ENCODE measurements at places on chromosomes 13 and 19.
A peak's percentile ranks its signal among the peaks of the same experiment; 100 is the strongest.

- H3K27me3 ChIP-seq = no peaks in the 10 kb centered on the region
- H3K4me3 ChIP-seq = no peak overlapping the region
- H3K36me3 ChIP-seq = peaks cover 44% of the 10 kb centered on the region
- no peak overlapping the region for H3K27ac ChIP-seq
- no peak for DNase-seq
Observed at GRCh38 chr19:4390017-4390566, 10.3 kb downstream of the SH3GL1 start.

DNA sequence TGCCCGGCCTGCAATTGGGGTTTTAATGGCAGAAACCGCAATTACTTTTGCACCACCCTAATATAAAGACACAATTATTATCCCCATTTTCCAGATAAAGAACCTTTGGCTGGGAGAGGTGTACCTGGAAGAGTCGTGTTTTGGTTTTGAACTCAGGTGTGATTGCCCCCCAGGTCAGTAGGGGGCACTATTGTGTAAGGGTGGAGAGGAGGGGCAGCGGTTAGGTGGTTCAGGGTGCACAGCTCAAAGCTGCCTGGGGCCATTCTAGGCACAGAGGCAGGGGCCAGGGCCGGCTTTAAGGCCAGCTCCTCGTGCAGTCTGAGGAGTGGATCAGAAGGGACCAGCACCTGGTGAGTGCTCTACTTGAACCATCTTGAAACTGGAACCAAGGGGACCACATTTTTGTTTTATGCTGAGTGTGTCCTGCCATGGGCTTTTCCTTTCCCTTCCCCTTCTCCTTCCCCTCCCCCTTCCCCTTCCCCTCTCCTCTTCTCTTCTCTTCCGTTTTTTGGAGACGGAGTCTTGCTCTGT lies 5.8 kb upstream of the FCGRT start:
- no peaks in the 10 kb centered on the region for H3K27me3 ChIP-seq
- peak; percentile 75 for DNase-seq
- no peak overlapping the region for H3K4me3 ChIP-seq
- H3K27ac ChIP-seq = no peak overlapping the region
- H3K36me3 ChIP-seq = no peaks in the 10 kb centered on the region

DNA sequence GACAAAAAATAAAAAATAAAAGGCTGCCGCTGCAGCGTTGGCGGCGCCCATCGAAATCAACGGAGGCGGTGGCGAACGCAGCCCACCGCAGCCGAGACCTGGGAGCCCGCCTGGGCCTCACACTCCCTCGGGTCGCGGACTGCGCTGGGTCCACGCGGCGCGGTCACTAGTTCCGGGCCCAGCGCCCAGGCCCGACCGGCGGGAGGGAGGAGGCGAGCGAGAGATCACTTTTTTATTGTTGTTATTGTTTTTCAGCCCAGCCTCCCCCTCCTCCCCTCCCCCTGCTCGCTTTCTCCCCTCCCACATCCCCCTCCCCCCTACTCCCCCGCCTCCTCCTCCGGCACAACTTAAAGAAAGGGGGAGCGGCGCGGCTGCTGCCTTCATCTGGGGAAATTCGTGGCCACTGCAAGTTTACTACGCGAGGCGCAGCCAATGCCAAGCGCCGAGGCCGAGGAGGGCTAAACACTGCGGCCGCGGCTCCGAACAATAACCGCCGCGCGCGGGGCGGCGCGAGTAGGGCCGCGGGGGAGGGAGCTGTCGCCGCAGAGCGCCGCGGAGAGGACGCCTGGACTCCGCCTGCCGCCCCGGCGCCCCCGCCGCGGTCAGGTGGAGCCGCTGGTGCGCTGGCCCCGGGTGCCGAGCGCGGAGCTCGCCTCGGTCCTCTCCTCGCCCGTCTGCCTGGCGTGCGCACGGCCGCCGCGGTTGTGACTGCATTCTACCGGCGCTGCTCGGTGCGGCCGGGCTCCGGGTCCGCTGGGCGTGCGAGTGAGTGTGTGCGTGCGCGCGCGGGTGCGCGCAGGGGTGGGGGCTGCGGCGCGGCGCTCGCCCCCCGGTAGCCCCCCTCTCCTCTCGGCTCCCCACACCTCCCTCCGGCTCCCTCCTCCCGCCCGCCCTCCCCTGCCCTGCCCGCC lies 505 bp upstream of the ZIC2 start:
- H3K27ac ChIP-seq = no peak overlapping the region
- no peak for DNase-seq
- H3K4me1 ChIP-seq = peaks cover 56% of the 10 kb centered on the region
- peak overlapping the region; percentile 19 for H3K4me3 ChIP-seq
- H3K27me3 ChIP-seq = peaks cover 76% of the 10 kb centered on the region

GRCh38 chr19:4140237-4140711 lies 13.2 kb upstream of the CREB3L3 start:
- H3K4me3 ChIP-seq = no peak overlapping the region
- H3K27me3 ChIP-seq = peaks cover 8% of the 10 kb centered on the region
- H3K36me3 ChIP-seq = no peaks in the 10 kb centered on the region
- H3K27ac ChIP-seq = no peak overlapping the region

GRCh38 chr19:44725251-44725650 lies 23.3 kb upstream of the BCL3 start:
- H3K27me3 ChIP-seq = no peaks in the 10 kb centered on the region
- peaks cover 27% of the 10 kb centered on the region for H3K4me1 ChIP-seq
- H3K4me3 ChIP-seq = no peak overlapping the region
- no peaks in the 10 kb centered on the region for H3K36me3 ChIP-seq
- H3K27ac ChIP-seq = no peak overlapping the region

DNA sequence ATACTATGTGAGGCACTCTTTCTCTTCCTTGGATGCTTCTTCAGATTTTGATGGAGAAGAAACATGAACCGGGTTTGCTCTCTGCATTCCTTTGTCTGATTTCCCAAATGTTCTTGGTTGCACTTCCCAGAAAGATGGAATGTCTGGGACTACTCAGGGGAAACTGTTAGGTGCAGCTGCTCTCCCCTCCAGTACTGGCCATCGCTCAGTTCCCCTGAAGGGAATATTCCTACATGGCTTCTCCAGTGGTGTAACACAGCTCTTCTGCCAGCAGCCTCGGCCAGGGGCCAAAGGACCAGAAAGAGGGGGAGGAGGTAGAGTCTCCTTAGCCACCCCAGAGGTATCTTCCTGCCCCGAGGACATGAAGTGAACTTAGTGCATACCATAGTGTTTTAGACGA lies 33.5 kb upstream of the SPRY2 start:
- no peak overlapping the region for H3K27ac ChIP-seq
- no peaks in the 10 kb centered on the region for H3K36me3 ChIP-seq
- H3K4me1 ChIP-seq = no peaks in the 10 kb centered on the region
- H3K27me3 ChIP-seq = no peaks in the 10 kb centered on the region
- DNase-seq = no peak
- no peak overlapping the region for H3K4me3 ChIP-seq

DNA sequence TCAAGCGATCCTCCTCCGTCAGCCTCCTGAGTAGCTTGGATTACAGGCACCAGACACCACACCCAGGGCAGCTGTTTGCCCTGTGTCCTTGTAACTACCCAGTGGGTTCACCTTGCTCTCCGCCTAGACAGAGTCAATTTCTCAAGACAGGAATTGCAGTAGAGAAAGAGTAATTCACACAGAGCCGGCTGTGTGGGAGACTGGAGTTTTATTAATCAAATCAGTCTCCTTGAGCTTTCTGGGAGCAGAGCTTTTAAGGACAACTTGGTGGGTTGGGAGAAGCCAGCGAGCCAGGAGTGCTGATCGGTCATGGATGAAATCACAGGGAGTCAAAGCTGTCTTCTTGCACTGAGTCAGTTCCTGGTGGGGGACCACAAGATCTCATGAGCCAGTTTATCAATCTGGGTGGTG lies 20.6 kb upstream of the ADGRE1 start:
- H3K27ac ChIP-seq = no peak overlapping the region
- no peak for DNase-seq
- H3K4me1 ChIP-seq = peaks cover 25% of the 10 kb centered on the region
- no peaks in the 10 kb centered on the region for H3K27me3 ChIP-seq

- peaks cover 14% of the 10 kb centered on the region for H3K4me1 ChIP-seq
- no peak for DNase-seq
- peaks cover 11% of the 10 kb centered on the region for H3K27me3 ChIP-seq
- no peaks in the 10 kb centered on the region for H3K36me3 ChIP-seq
- H3K4me3 ChIP-seq = peak within 1 kb of the TSS; percentile 32
Observed at GRCh38 chr19:7515645-7516151, at the start of gene ZNF358. TSS of gene ZNF358 (plus strand) at chr19:7516103. CDS start at chr19:7519243, 3,140 bp downstream.

DNA sequence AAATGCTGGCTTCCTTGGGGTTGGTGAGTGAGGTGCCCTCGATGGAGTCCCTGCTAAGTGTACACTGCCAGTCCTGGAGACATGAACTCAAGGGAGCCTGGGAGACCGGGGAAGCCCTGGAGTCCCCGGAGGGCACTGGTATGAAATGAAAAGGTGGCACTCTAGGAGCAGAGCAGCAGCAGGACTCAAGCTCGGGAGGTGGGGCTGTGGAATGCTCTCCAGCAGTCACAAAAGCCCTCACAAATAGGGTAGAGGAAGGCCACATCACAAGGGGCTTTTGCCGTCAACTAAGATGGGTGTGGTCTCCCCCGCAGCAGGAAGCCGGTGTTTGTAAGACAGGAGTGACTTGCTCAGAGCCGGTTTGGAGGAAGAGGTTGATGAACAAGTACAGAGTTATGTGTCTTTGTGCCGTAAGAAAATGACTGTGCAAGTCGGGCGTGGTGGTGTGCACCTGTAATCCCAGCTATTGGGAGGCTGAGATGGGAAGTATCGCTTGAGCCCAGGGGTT lies 19.3 kb downstream of the CCNE1 start:
- no peaks in the 10 kb centered on the region for H3K27me3 ChIP-seq
- peak; percentile 76 for DNase-seq
- H3K4me1 ChIP-seq = peaks cover 37% of the 10 kb centered on the region
- H3K36me3 ChIP-seq = no peaks in the 10 kb centered on the region

GRCh38 chr13:99892196-99892613 lies 79.4 kb downstream of the ZIC5 start:
- no peak overlapping the region for H3K27ac ChIP-seq
- no peaks in the 10 kb centered on the region for H3K36me3 ChIP-seq
- H3K27me3 ChIP-seq = peaks cover 16% of the 10 kb centered on the region
- peaks cover 21% of the 10 kb centered on the region for H3K4me1 ChIP-seq

DNA sequence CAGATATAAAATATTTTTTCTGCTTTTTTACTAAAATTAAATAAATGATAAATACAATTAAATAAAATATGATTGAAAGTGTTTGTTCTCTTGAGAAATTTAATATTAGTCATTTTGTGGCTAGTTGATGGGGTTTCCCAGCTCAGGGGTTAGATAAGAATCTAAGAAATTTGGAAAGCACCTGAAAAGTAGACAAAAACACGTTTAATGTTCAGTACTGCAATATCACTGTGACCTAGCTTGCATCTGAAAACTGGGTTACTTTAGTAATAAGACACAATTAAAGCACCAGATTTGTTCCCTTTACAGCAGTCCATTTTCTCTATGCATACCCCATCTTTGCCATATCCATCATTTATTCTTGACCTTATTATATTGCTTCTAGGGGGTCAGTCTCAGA lies 1454.8 kb upstream of the SPRY2 start:
- no peak overlapping the region for H3K27ac ChIP-seq
- H3K27me3 ChIP-seq = no peaks in the 10 kb centered on the region
- no peaks in the 10 kb centered on the region for H3K4me1 ChIP-seq

- H3K4me1 ChIP-seq = no peaks in the 10 kb centered on the region
- H3K27ac ChIP-seq = no peak overlapping the region
- H3K27me3 ChIP-seq = no peaks in the 10 kb centered on the region
Observed at GRCh38 chr13:63433546-63434150, 2018.0 kb upstream of the PCDH20 start.

GRCh38 chr19:10895920-10896319 lies 24.6 kb downstream of the CARM1 start:
- no peaks in the 10 kb centered on the region for H3K27me3 ChIP-seq
- no peak overlapping the region for H3K27ac ChIP-seq
- peaks cover 14% of the 10 kb centered on the region for H3K4me1 ChIP-seq
- no peak overlapping the region for H3K4me3 ChIP-seq

DNA sequence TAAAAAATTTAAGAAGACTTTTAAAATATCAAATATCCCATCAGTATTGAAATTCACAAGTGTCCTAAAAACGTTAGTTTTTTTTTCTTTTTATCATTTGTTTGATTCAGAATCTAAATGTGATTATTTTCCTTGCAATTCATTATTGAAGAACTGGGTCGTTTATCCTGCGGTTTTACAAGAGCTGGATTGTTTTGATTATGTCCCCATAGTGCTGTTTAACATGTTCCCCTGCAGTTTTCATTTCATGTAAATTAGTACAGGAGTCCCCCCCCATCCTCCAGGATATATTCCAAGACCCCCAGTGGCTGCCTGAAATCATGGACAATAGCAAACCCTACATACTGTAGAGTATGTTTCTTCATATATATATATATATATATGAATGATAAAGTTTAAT lies 105.7 kb downstream of the KCTD15 start:
- peaks cover 15% of the 10 kb centered on the region for H3K4me1 ChIP-seq
- no peak overlapping the region for H3K4me3 ChIP-seq
- no peak for DNase-seq
- peaks cover 18% of the 10 kb centered on the region for H3K27me3 ChIP-seq
- H3K27ac ChIP-seq = no peak overlapping the region
- no peaks in the 10 kb centered on the region for H3K36me3 ChIP-seq

DNA sequence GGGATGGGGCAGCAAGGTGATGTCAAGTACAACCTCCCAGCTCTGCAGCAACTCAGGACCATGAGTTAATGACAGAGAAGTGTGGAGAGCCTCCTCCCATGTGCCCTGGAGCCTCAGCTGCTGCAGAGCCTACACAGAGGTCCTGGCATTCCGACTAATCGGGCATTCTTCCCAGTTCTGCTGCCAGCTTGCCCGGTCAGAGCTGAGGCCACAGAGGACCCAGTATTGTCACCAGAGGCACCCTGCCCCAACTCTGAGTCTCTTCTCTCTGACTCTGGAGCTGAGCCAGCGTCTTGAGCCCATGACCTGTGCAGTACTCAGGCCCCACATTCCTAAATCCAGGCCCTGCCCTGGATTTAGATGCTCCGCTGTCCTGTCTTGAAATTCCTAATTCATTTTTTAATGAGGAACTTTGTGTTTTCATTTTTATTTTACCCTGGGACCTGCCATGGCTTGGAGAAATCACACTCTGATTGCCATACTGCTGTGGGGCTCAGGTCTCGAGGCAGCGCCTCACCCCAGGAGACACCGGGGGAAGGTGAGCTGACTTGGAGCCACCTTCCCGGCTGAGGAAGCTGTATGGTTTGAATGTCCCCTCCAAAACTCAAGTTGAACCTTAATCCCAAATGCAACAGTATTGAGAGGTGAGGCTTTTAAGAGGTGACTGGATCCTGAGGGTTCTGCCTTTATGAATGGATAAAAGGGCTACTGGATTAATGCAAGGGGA lies 144.9 kb upstream of the ZNF507 start:
- no peak overlapping the region for H3K27ac ChIP-seq
- H3K27me3 ChIP-seq = no peaks in the 10 kb centered on the region
- no peaks in the 10 kb centered on the region for H3K36me3 ChIP-seq
- DNase-seq = no peak
